ENCODE measurements at places on chromosomes 7 and 10. TPM values are rescaled to one million over a fixed set of nuclear protein-coding genes. Genes with fewer than 3 reads are reported as not detected.

The ZNF853 gene
- polyA plus RNA-seq = not detected

The PIP gene
- not detected for polyA plus RNA-seq

The ARID5B gene
- polyA plus RNA-seq = 1.1 TPM

The NACAD gene
- 0.54 TPM for polyA plus RNA-seq

The CACUL1 gene
- 27.1 TPM for polyA plus RNA-seq

The TMEM213 gene
- polyA plus RNA-seq = 0.01 TPM

DNA sequence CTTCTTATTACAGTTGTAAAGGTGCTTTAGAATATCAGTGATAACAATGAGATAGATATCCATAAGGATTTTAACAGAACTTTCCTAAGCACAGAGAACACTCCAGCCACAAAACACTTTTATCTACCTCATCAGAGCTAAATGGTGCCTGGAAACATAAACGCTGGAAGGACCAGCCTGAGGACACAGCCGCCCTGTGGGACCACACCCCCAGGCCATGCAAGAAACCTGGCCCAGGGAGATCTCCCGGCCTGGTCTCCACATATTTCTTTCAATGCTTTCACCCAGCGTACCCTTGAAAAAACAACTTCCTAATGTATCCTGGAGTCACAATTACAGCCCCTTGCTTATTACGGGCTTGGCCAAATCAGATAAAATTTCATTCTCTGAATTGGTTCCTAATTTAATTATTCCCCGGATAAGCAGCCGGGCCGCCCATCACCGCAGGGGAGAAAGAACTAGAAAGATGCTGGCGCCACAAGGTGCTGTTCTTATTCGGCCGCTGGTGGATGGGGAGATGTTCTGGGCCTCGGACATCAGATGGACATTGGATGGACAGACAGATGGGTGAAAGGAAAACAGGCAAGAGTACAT, 11.8 kb downstream of the CHST15 start:
- DNase-seq = no peak

DNA sequence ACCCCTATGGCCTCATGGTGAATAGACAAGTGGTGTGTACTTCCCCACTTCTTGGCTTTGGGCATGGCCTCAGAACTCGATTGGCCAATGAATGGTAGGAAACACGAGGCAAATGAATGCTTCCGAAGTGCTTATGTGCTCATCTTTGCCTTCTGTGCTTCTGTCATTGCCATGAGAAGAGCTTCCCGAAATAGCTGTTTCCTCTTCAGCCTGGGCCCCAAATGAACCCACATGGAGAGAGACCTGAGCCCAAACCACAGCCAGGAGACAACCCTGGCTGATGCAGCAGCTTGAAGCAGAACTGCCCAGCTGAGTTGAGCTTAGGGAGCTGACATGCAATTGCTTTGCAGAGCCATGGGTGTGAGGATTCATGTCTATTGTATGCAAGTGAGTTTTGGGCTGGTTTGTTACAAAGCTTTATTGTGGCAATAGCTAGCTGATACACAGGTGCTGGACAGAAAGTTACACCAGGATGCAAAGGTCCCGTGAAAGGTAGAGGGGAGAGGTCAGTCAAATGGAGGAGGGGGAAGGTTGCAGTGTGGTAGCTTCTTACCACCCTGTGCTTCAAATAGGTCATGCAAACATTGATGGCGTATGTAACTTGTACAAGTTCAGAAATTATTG, 328.2 kb downstream of the PLXNA4 start:
- DNase-seq = no peak

GRCh38 chr10:91313796-91314485, 93.5 kb downstream of the PCGF5 start:
- DNase-seq = no peak

DNA sequence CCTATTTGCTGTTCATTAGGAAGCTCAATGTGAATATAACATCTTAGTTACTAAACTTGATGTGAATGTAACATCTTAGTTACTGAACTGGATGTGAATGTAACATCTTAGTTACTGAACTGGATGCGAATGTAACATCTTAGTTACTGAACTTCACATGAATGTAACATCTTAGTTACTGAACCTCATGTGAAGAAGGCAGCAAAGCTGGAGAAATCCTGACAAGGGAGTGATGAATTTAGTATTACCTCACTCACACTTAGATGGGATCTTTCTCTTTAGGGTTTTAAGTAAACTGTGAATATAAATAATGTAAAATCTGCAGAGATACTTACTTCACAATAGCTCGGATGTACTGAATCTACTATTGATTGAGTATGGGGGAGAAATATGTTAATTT, 73.6 kb downstream of the ETV1 start:
- DNase-seq = no peak

DNA sequence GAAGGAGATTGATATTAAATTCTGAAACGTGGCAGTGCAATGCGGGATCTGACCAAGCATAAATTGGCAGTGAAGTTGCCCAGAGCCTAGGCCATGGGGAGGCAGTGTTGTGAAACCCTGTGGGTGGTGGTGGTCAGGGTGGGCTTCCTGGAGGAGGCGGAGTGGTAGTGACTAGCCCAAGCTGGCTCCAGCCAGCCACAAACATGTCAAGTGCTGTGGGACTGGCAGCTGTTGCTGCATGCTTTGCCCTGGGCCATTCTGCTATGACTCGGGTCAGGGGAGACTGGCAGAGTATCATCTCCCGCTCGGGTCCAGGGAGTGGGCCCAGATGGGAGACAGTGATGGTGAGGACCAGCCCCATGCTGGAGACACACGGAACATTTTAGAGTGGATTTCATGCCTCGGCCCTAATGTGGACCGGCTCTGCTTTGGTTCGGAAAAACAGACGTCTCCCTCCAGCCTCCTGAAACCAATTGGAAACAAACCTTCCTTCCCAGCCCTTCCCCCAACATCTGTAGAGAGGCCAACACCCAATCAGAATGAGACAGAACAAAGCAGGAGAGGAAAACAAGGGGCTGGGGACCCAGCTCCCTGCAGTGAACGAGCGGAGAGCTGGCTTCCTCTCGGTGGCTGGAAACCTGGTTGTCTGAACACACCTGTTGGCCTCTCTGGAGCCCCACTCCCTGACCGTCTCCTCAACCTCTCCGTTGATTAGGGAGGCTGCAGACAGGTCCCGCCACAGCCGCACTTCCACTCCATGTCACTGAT, 58.2 kb downstream of the TMEM270 start:
- no peak for DNase-seq

DNA sequence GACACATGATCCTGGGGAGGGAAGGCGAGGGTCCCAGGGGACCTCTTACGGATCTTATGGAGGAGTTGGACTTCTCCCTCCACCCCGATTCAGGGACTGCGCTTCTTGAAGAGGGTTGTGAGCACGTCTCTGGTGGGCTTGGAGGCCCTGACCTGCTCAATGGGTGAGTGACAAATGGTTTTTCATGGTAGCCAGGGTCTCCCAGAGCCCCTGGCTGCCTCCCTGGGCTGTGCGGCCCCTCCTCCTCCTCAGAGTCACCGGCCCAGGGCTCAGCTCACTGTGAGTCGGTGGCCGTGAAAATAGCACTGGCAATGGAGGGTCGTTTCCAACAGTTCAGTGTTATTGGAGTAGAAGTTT, 26.6 kb downstream of the INPP5A start:
- DNase-seq = no peak

- DNase-seq = no peak
Measured at GRCh38 chr7:46707973-46708372, 786.9 kb upstream of the IGFBP3 start.

- DNase-seq = no peak
Measured at GRCh38 chr7:35701287-35701900, 6.5 kb upstream of the HERPUD2 start.

GRCh38 chr10:1552881-1553670, 184.2 kb downstream of the ADARB2 start:
- no peak for DNase-seq

GRCh38 chr7:28865601-28866144, 92.5 kb downstream of the TRIL start:
- no peak for DNase-seq

GRCh38 chr7:33770576-33770975, 134.8 kb upstream of the BMPER start:
- DNase-seq = no peak

- DNase-seq = no peak
Measured at GRCh38 chr7:142800088-142800487, 29.3 kb downstream of the PRSS2 start.

- no peak for DNase-seq
Measured at GRCh38 chr7:70153933-70154332, 555.7 kb downstream of the AUTS2 start.

DNA sequence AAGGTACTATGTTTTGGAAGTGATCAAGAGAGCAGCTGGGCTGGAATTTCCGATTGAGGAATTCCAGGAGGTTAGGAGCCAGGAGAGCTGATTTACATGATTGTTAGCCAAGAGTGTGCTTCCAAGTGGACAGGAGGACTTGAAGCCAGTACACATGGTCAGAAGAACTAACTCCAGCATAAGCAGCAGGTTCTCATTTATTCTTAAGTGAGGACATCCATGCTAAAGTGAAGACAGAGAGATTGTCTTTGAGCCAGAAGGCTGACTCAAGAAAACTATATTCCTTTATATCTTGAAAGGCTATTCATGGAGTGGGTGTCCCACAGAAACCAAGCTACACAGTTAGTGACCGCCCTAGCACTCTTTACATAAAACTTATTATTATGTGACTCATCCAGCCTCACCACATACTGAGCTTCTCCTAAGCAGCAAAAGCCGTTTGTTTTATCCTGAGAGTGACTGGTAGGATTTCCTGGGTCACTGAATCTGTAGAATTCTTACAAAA, 56.7 kb upstream of the SEMA3A start:
- DNase-seq = no peak

- no peak for DNase-seq
Measured at GRCh38 chr10:122513053-122513452, 47.5 kb upstream of the DMBT1 start.

GRCh38 chr7:131032786-131033185, 294.9 kb upstream of the MKLN1 start:
- no peak for DNase-seq

DNA sequence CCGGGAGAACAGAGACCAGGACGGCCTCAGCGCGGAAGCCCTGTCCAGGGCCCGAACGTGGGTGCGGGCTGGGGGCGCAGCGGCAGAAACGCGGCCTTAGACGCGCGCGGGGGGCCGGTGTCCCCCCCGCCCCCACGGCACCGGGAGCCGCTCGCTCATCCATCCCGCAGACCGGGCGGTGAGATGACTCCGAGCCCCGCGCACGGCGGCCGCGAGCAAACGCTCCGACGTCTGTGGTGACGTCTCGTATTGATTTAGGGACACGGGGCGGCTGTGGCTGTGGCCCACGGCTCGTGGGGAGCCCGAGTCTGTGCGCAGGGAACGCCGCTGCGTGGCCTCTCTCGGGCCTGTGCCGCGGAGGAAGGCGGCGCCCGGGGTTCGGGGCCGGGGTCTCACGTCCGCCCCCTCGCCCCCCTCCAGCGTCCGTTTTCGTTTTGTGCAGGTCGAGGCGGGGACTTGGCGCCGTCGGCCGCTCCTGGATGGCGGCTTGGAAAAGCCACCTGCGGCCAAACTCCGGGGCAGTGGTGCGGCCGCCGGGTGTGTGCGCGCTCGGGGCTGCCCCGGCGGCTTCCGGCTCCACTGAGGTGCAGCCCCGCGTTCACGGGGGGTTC, 1.0 kb upstream of the NKX6-2 start:
- peak; percentile 32 for DNase-seq

GRCh38 chr7:105672801-105673200, 91.5 kb upstream of the EFCAB10 start:
- DNase-seq = no peak

DNA sequence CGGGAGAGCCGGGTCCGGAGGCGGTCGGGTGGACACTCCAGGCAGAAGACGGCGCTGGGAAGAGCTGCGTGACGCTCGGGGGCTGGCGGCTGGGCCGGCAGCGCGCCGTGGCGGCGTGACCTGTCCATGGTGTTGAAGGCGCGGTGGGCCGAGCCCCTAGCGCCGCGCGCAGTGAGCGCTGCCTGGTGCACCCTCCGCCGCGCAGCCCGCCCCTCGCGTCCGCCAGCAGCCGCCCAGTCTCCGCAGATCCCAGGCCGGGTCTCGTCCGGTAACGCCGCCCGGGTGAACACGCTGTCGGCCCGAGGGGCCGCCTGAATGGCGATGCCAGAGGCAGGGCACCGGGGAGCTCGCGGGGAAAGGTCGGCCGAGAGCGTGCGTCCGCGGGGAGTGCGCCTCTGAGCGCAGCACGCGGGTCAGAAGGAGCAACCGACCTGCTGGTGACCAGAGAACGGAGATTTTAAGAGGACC, 657 bp upstream of the TMEM178B start:
- peak; percentile 57 for DNase-seq
